ENCODE measurements at places on chromosomes 13 and 19. TPM values are rescaled to one million over a fixed set of nuclear protein-coding genes. Genes with fewer than 3 reads are reported as not detected.

LIM2 gene
- total RNA-seq, result not detected

ZNF320 gene
- 25.8 TPM for total RNA-seq

FKRP gene
- total RNA-seq, result 20.5 TPM

- peaks cover 3% of the 10 kb centered on the region for H3K27me3 ChIP-seq
- H3K4me3 ChIP-seq, result peak overlapping the region; percentile 43
- peaks cover 3% of the 10 kb centered on the region for H3K4me1 ChIP-seq
- DNase-seq, result peak; percentile 75
Observed at GRCh38 chr19:7869453-7869909, 4.7 kb downstream of the PRR36 start.

- peak; percentile 99 for DNase-seq
- peak within 1 kb of the TSS; percentile 59 for H3K27ac ChIP-seq
- peaks cover 3% of the 10 kb centered on the region for H3K36me3 ChIP-seq
- H3K4me3 ChIP-seq, result peak within 1 kb of the TSS; percentile 99
- H3K4me1 ChIP-seq, result peaks cover 11% of the 10 kb centered on the region
Observed at GRCh38 chr19:44051650-44052402, at the start of gene ZNF223. ZNF223 (plus strand) TSS chr19:44052036; CDS start chr19:44055177, 3,141 bp downstream.

DNA sequence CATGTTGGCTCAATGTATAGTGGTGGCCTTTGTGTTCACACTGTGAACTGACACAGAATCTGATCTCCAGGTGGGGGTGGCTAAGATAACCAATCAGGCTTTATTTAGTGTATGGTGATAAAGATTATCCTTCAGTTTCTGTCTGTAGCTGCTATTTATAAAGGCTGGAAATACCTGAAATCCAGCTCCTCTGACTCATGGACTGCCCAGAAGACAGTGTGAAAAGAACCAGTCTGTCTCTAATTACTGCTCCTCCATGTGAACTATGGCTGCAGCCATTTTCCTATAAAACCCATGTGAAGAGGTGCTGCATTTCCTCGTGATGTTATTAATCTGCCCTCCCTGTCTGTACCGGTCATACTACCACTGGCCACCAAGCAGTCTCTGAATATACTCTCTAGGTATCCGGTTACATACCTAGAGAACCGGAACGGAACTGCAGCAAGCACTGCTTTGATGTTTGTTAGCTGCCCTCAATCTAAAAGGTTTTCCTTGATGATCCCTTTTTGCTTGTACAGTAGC is 238.0 kb downstream of the LHFPL6 start:
- peak; percentile 88 for DNase-seq
- no peaks in the 10 kb centered on the region for H3K27me3 ChIP-seq
- no peak overlapping the region for H3K27ac ChIP-seq
- no peaks in the 10 kb centered on the region for H3K36me3 ChIP-seq
- no peaks in the 10 kb centered on the region for H3K4me1 ChIP-seq

- H3K4me1 ChIP-seq, result no peaks in the 10 kb centered on the region
- H3K36me3 ChIP-seq, result no peaks in the 10 kb centered on the region
- H3K27ac ChIP-seq, result no peak overlapping the region
- H3K4me3 ChIP-seq, result no peak overlapping the region
Observed at GRCh38 chr19:10473192-10473591, 30.0 kb downstream of the KEAP1 start.

GRCh38 chr19:19595171-19595701 is 23.3 kb downstream of the PBX4 start:
- H3K27me3 ChIP-seq, result no peaks in the 10 kb centered on the region
- no peak overlapping the region for H3K4me3 ChIP-seq
- no peaks in the 10 kb centered on the region for H3K36me3 ChIP-seq
- no peaks in the 10 kb centered on the region for H3K4me1 ChIP-seq
- no peak overlapping the region for H3K27ac ChIP-seq

- H3K36me3 ChIP-seq, result no peaks in the 10 kb centered on the region
- H3K4me1 ChIP-seq, result no peaks in the 10 kb centered on the region
- no peaks in the 10 kb centered on the region for H3K27me3 ChIP-seq
- no peak overlapping the region for H3K4me3 ChIP-seq
- H3K27ac ChIP-seq, result no peak overlapping the region
Observed at GRCh38 chr19:49214701-49215100, 57.1 kb downstream of the TRPM4 start.

GRCh38 chr13:46475541-46475991 is 77.4 kb upstream of the LRCH1 start:
- H3K4me3 ChIP-seq, result no peak overlapping the region
- H3K36me3 ChIP-seq, result no peaks in the 10 kb centered on the region
- no peaks in the 10 kb centered on the region for H3K4me1 ChIP-seq
- no peak overlapping the region for H3K27ac ChIP-seq
- DNase-seq, result peak; percentile 27

- no peaks in the 10 kb centered on the region for H3K27me3 ChIP-seq
- H3K4me3 ChIP-seq, result no peak overlapping the region
- H3K4me1 ChIP-seq, result peaks cover 4% of the 10 kb centered on the region
- peaks cover 16% of the 10 kb centered on the region for H3K36me3 ChIP-seq
Observed at GRCh38 chr13:110680852-110681251, 25.1 kb downstream of the CARS2 start.
